Left forelimb (tissue), 1 donor: ENCODE measurements at places on chromosomes 6 and 20.

- no peak for DNase-seq
Measured at GRCh38 chr6:23245572-23245971, 676.2 kb downstream of the HDGFL1 start.

DNA sequence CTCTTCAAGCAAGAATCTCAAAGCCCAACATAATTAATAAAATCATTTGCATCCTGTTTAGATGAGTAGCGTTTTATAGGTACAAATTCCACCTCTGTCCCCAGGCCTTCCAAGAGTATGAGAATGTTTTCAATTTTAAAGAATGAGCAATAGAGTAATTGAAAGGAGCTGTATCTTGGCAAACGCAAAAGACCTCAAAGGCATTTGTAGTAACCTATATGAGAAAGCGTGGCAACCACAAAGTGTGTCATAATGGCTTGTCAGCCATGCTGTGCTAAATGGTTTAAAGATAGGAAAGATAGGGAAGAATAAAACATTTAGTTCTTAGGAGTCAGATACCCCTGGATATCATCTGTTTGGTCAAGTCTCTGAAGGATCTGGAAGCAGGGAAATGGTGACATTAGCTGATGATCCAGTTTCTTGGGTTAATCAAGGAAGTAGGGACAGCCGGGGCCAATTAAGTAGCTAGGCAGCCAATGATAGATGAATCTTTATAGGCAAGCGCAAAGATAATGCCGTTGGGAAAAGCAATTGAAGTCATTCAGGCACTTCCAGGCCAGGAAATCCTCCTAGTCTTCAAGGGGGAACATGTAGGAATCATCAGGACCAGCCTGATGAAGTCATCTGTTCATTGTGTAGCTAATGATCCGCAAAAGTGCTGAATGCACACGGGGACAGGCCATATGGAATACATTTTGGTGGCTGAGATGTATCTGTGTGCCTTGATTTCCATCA is 71.5 kb upstream of the ISM1 start:
- DNase-seq: no peak

DNA sequence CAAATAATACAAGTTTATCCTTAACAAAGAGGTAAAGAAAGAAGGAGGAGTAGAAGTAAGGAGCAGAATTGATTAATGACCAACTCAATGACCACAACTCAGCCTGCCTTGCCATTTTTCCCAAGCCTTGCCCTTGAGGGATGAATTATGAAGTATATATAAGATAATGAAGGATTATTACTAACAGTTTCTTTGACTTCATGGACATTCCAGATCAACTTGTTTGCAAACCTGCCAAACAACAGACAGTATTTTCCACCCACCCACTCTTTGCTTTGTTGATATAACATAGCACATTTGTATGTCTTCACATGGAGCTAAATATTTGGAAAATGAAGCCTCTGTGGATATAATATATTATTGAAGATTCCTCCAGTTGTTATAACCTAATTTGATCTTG is 9.9 kb upstream of the C6orf141 start:
- no peak for DNase-seq

- no peak for DNase-seq
Measured at GRCh38 chr6:68760485-68760884, 125.4 kb downstream of the ADGRB3 start.

GRCh38 chr6:113352029-113352801 is 504.9 kb upstream of the MARCKS start:
- DNase-seq: no peak

- no peak for DNase-seq
Measured at GRCh38 chr6:168616816-168617765, 176.1 kb downstream of the SMOC2 start.

DNA sequence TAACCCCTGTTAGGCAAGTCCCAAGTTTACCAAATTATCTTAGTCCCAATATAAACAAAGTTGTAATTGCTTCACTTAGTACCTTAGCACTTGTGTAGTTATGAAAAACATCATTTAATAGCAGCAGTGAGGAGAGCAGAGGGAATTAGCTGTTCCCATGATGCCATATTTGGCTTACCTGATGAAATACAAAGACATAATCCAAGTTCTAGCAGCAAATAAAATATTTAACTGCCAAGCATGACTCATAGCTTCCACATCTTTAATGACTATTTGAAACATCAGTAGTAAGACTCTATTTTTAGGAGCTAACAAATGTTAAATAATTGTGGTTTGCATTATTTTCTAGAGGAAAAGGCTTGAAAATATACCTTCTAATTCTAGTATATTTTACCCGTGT is 94.0 kb upstream of the MCHR2 start:
- DNase-seq: no peak

- DNase-seq: no peak
Measured at GRCh38 chr20:36098364-36098763, 56.2 kb upstream of the EPB41L1 start.

DNA sequence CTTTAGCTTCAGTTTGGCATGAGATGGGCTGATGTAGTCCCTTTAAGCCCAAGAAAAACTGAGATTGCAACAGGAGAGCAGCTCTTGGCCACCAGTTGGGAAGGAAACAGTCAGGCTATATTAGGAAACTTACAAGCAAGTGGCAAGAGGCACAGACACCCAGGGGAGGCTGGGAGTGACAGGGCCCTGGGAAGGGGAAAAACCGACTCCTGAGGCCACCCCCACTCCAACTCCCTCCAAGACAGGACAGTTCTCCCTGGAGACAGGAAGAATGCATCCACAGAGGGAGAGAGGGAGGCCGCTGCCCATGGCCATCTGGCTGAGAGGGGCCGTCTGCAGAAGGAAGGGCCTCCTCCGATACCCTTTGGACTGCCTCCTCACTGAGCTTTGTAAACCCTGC is 20.5 kb downstream of the JPH2 start:
- DNase-seq: no peak

DNA sequence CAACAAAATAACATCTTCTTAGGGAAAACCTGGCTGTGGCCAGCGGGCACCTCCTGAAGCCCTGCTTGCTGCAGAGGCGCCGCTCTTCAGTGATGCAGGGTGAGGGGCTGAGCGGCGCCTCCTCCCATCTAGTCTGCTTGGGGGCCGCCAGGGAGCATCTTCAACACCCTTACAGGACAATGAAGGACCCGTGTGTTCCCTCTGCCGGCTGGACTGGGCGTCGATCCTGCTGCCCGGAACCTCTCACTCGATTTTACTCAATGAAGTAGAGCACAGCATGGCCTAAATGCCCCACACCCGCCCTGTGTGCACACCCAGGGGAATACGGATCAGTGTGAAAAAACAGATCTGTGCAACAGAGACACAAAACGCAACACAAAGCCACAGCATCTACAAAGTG is 28.5 kb upstream of the MPC1 start:
- DNase-seq: no peak

- DNase-seq: no peak
Measured at GRCh38 chr6:100160930-100161329, 166.9 kb upstream of the MCHR2 start.

DNA sequence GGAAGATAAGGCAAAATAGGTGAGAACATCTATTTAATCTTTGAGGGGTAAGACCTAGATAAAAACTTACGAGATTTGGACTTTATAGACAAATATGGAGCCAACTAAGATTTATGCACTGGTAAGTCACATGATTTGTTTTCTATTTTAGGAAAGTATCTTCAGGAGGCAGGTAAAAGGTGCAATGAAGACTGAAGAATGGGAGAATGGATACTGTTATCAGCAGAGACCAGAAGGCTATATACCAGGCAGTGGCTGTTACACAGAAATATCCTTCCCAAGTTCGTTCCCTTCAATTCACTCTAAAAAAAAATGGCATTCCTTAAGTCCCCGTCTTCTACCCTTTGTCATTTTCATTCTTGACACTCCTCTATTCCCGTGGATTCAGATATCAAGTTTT is 123.8 kb downstream of the MYB start:
- no peak for DNase-seq

- no peak for DNase-seq
Measured at GRCh38 chr20:1299522-1299921, 29.4 kb downstream of the SDCBP2 start.

DNA sequence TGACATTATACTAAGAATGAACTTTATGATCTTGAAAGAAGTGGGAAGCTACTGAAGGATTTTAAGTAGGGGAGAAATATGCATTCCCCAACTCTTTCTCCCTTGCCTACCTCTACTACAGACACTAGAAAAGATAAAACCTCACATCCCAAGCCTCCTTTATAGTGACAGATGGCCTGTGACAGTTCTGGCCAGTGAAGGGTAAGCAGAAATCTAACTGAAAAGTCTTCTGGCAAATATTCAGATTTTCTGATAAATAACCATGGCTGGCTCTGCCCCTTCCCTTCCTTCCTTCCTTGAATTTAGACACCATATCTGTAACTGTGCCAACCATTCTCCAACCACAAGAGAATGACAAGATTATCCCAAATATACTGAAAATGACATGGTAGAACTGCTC is 10.2 kb upstream of the BEND6 start:
- DNase-seq: no peak

DNA sequence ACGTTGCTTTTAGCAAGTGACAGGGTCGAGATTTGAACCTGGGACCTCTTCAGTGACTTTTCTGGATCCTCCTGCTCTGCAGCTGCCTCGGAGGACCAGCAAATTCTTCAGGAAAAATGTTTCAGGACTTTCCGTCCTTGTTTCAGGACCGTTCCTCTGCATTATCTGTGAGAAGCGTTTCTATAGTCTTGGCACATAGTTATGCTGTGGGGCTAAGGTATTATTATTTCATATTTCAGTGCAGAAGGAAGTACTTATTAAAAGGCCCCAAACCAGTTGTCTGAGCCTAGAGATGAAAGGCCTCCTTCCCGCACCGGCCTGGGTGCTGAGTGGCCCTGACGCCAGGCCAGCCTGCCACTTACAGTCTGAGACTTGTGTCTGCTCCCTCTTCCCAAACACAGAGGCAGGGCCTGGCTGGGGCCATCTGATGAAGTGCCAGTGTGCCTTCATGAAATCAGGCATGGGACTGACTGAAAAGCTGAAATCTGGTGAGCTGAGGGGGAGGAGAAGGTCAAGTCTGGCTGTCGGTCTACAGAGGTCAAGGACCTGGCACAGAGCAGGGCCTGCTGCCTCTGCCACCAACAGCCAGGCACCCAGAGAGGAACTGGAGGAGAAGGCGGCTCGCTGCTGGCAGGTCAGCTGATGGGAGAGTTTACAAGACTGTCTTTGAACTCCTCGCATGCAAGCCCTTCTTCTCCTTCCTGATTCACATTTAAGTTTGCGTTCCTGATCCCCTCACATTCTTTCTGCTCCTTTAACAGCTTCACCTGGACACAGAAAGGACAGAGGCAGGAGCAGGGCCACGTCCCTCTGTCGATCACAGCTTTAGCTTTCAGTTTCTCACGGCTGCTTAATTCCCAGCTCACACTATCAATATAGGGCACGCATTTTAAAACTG is 8.9 kb upstream of the QKI start:
- no peak for DNase-seq

DNA sequence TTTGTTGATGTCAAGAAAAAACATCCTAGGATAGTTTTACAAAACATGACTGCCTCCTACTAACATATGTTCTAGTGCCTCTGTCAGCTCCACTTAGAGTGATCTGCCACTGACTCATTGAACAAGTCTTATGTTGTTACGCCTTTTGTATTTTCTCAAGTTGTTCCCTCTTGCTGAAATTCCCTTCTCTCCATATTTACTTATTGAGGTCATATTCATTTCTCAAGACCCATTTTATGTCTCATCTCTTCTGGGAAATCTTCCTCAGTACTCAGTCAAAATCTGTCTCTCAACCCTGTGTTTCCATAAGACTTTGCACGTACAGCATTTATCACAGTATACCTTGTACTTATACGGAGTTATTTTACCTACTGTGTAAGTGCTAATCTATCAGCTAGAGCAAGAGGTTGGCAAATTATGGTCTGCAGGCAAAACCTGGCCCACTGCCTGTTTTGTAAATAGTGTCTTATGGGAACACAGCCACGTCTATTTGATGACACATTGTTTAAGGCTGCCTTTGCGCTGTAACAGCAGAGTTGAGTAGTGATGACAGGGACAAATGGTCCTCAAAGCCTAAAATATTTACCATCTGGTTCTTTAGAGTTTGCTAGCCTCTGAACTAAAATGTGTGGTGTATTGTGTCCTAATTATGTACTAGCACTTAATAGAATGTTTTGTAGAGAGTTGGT is 83.4 kb downstream of the ADGRB3 start:
- no peak for DNase-seq

GRCh38 chr6:92989656-92990055 is 429.7 kb downstream of the EPHA7 start:
- DNase-seq: no peak

- no peak for DNase-seq
Measured at GRCh38 chr6:166586424-166587156, at the start of gene RAMACL. TSS of gene RAMACL (minus strand) at chr6:166586678. CDS start at chr6:166586477, 201 bp downstream.

- no peak for DNase-seq
Measured at GRCh38 chr6:143408787-143409162, 41.7 kb downstream of the ADAT2 start.

DNA sequence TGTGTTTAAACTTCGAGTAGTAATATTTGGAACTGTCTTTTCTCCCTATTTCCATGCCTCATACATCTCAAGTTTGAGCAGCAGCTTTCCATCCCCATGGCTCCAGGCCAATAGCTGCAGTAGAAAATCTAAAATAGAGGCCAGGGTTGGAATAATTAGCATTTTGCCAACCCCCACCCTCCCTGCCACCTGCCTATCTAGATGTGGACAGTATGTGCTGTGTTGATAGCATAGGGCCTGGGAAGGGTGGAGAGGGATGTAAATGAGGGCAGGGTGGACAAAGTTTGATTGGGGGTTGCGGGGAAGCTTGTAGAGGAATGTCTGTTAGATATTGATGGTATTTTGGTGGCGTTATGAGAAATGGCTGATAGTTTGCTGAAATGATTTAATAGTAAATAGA is 5.6 kb downstream of the TOP1 start:
- no peak for DNase-seq
